Stimulated activated CD4-positive, alpha-beta T cell treated with anti-CD3 and anti-CD28 coated beads, Interleukin-1b, Interleukin-23, amount 100 ng/mL, for 1 hour (primary cell): ENCODE measurements at places on chromosomes 13 and 19.

DNA sequence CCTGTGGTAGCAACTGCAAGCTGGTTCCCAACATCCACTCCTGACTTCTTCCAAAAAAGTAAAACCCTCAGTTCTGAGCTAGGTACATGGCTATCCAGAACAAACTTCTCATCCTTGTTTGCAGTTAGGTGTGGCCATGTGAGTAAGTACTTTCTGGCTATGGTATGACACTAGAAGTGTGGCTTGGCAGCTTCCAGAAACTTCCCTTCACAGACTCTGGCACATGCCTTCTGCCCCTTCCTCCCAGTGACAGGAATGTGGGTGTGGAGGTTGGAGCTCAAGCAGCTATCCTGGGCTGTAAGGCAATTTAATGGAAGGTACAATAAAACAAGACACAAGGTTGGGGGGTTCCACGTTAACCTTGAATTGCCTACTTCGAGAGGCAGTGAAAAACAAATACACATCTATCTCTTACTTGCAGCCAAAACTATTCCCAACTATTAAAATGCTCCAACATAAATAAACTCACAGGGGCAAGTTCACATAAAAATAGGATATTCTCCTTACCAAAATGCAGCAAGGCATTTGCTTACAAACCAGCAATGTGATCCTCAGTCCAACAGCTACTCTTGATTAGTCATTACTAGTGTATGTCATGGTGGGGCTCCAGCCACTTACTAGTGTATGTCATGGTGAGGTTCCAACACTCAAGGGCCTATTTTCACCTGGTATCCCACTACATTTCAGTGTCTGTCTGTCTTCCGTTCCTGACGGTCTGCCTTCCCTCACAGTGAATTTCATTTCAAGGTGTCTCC is 3.1 kb downstream of the SMG9 start:
- no peak for DNase-seq

DNA sequence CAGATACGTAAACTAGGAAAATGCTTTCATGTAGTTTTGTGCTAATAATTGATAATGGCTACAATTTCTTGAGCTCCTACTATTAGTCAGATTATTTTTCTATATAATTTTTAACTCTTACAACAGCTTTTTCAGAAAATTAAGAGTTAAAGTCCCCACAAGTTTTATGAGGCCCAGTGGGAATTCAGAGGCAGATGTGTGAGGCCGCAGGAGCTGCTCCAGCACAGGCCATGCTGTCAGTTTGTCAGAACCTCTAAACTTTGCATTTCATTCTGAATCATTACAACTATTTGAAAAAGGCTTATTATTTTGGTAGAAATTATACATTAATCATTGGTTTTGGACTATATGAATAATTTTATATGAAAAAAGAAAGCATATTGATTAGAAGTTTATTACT is 370.8 kb downstream of the MYO16 start:
- DNase-seq: no peak

GRCh38 chr13:110418944-110419343 is 111.9 kb downstream of the COL4A2 start:
- no peak for DNase-seq

- no peak for DNase-seq
Observed at GRCh38 chr13:101627556-101627943, 175.1 kb downstream of the ITGBL1 start.

DNA sequence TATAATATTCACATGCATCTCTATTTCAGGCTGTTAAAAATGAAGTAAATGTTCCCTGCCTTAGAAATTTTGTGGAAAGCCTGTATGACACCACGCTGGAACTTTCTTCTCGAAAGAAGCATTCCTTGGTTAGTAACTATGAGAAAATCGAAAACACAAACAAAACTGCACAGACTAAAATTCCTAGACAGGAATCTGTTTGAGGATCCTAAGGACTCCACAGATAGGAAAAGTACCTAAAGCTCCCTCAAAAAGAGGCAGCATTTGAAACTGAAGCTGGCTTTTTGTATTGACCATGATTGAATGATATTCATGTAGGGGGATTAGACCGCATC is 103.4 kb downstream of the FRY start:
- DNase-seq: no peak

DNA sequence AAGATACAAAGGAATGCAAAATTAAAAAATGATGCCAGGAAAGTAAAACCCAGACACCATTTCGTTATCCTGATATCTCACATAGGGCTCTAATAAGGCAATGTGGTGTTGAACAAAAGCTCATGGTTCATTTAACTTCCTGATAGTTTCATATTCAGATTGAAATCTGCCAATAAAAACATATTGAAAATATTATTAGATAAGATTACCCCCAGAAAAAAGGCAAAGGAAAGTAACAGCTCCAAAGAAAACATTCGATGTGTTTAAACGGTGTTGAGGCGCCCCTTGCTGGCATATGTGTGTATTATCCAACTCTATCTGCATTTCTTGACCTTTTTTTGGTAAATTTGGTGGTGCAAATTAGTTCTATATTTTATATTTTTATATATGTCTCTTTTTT is 75.9 kb downstream of the ESD start:
- no peak for DNase-seq

- no peak for DNase-seq
Observed at GRCh38 chr13:80173224-80173623, 167.7 kb downstream of the SPRY2 start.

DNA sequence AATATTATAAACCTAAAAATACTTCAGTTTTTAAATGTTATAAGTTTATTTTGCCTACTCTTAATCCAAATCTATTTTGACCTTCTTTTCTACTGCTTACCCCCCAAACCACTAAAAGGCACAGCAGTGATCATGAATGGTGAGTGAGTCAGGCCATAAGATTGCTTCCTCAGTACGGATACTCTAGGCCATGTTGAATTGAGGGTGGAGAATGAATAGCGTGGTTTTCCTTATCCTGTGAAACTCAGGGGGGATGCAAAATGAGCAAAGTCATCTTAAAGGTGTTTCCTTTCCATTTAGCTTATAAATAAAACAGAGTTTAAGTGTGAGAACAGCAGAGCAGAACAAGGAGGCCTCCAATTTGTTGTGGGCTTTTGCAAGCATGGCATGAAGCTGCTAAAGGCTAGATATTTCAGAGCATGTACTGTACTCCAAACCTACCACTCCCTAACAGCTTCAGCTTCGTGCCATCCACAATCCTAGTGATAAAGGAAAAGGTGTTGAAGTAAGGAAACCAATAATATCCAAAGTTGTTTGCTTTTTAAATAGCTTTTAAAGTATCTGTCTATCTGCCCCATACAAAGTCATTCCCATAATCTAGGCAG is 25.0 kb downstream of the SERPINE3 start:
- no peak for DNase-seq

GRCh38 chr13:106348075-106348840 is 187.2 kb downstream of the EFNB2 start:
- no peak for DNase-seq

- no peak for DNase-seq
Observed at GRCh38 chr13:18943721-18944391, 237.8 kb downstream of the TUBA3C start.

DNA sequence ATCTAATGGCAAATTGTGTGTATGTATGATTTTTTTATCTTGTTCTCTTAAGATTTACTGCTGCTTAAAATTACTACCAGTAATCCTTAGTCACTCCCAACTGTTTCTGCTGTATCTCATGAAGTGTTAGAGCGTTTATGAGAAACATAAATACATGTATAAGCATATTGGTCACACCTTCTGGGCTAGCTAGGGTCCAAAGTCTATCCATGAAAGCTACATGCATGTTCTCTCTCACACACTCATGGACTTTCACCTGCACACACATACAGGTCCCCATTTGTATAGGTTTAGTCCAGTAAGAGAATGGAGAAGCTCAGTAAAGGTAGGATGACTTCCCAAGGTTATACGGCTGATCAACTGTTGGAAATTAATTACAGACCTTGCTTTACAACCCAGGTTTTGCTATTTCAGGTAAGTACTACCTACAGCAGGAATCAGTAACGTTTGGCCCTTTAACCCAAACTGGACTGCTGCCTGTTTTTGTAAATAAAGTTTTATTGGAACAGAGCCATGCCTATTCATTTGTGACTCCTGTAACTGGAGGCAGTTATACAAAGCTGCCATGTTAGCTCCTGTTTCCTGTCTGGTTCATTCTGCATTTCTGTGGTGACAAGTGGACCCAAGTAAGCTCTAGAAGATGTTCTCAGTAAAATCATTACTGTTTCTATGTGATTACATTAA is 15.3 kb downstream of the METTL21C start:
- no peak for DNase-seq

DNA sequence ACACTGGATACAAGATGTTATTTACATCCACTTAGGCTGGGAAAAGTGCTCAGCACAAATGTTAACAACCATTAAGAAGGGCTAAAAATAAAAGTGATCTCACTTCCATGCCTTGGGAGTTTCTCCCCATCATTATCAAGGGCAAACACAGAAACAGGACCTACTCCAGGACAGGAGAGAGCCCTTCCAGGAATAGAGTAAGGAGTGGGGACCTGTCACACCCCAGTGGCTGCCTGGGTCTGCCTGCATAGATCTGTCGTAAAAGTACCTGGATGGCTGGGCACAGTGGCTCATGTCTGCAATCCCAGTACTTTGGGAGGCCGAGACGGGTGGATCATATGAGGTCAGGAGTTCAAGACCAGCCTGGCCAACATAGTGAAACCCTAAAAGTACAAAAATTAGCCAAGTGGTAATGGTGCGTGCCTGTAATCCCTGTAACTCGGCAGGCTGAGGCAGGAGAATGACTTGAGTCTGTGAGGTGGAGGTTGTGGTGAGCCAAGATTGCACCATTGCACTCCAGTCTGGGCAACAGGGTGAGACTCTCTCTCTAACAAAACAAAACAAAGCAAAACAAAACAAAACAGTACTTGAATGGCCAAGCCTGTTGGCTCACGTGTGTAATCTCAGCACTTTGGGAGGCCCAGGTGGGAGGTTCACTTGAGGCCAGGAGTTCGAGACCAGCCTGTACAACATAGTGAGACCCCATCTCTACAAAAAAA is 5.6 kb downstream of the ATP8A2 start:
- no peak for DNase-seq

DNA sequence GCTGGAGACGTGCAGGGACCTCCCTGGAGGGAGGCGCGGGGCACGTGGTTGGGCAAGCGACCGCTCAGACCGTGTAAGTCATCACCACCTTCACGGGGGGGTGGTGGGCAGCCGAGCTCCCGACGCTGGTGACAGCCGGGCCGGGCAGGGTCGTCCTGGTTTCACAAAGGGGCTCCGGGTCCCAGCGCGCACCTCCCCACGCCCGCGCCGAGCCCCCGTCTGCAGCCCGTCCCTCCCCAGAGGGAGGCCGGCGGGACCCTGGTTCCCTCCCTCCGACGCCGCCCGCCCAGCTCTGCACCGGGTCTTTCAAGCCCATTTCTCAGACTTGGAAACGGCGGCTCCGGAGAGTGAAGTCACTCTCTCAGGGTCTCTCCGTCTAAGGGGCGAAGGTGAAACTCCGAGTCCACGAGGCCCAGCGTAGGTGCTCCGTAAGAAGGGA is 729 bp upstream of the ARID3A start:
- no peak for DNase-seq

DNA sequence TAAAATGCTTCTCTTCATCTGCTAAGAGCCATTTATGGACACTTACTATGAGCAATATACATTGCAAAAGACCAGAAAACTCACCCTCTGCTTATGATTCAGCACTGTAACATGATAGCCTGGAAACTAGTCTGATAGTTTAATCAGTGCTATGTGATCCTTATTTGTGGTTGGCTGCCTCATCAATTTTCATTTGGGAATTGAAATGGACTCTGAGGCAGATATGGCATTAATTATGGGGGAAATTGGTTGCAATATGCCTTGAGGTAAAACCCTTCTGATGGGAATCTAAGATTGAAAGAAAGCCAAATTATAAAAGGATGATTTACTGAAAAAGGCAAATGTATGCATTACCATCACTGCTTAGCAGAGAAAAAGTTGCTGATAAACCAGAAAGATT is 33.5 kb downstream of the FAM216B start:
- DNase-seq: no peak

DNA sequence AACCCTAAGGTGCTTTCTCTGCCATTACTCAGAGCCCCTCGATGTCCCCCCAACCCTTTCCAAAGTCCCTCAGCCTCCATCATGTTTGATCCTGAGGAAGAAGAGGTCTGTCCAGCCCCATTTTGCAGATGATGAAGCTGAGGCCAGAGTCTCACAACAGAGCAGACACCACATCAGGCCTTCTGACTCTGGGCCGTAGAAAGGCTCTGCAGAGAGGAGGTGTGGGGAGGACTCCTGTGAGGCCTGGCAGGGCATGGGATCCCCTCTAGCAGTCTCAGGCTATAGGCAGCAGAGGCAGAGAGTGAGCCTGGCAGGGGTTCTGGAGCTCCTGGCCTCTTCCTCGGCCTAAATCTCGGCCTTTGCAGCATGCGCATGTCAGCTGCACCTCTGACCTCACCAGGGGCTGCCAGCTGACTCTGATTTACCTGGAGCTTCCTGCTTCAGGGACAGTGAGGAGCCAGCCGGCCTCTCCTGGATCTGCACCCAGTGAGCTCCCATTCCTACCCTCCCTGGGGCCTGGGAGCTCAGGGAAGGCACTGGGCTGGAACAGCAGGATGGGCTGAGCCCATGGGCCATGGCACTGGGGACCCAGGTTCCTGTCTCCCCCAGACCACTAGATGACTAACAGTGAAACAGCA is 41.7 kb upstream of the VSTM2B start:
- no peak for DNase-seq

DNA sequence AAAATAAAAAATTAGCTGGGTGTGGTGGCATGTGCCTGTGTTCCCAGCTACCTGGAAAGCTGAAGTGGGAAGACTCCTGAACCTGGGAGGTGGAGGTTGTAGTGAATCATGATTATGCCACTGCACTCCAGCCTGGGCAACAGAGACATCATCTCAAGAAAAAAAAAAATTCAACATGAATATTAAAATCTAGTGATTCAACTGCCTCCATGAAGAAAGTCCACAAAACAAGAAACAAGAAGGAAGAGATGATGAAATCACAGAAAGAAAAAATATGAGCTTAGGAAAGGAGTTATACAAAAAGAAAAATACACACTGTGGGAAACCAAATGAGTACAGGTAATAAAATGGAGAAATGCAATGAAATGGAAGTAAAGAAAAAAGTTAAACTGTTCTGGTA is 99.6 kb upstream of the SIAH3 start:
- DNase-seq: no peak

DNA sequence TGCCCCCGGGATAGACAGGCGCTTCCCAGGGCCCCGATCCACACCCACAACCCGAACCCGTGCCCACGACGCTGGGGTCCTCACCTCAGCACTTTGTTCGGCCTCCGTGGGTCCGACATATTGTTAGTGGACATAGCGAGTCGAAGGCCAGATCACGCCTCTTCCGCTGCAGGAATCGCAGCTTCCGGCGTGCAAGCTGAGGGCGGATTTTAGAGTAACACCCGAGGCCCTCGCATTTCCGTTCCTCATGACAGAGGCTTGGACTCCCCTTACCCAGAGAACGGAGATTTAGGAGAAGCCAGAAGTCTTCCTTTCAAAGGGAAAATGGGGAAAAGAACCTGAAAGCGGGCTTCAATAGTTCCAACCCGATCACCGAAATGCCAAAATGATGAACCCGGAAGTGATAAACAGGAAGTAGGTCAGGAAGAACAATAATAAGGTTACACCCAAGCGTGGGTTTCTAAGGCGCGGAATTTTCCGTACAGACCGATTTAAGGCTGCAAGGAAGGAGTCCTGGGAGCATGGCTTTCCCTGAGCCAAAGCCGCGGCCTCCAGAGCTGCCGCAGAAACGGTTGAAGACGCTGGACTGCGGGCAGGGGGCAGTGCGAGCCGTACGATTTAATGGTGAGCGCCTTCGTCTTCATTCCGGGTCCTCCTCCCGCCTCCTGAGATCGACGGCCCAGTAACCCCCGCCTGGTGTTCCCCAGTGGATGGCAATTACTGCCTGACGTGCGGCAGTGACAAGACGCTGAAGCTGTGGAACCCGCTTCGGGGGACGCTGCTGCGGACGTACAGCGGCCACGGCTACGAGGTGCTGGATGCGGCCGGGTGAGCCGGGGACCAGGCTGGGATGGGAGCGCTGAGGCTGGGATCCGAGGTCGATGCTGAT is 2.9 kb downstream of the WDR83 start:
- DNase-seq: peak; percentile 53
